ENCODE measurements at places on chromosomes 2 and 18.

DNA sequence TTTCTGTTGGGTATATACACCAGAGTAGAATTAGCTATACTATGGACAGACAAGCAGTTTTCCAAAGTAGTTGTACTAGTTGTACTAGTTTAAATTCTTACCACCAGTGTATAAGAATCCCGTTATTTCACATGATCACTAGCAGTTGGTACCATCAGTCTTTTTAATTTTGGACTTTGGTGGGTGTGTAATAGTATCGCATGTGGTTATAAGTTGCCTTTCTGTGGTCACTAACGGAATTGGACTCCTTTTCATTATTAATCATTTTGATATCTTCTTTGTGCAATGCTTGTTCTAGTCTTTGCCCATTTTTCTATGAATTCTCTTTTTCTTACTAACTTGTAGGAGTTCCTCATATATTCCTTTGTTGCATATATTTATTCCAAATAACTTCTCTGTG is 89.8 kb downstream of the ASXL2 start:
- DNase-seq = no peak

- peak; percentile 3 for DNase-seq
Observed at GRCh38 chr2:197309691-197310231, 819 bp downstream of the ANKRD44 start.

DNA sequence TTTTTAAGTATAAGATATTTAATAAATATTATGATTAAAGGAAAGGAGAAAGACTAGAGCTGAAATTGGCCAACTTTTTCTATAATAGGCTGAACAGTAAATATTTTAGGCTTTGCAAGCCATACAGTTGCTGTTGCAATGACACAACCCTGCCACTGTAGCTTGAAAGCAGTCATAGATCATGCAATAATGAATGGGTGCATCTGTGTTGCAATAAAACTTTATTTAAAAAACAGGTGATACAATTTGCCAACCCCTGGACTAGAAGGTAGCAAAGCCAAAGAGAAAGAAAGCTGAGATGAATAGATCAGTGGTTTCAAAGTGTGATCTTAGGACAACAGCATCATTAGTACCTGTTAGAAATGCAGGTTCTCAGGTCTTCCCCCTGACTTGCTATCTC is 219.1 kb downstream of the SETBP1 start:
- DNase-seq = no peak

DNA sequence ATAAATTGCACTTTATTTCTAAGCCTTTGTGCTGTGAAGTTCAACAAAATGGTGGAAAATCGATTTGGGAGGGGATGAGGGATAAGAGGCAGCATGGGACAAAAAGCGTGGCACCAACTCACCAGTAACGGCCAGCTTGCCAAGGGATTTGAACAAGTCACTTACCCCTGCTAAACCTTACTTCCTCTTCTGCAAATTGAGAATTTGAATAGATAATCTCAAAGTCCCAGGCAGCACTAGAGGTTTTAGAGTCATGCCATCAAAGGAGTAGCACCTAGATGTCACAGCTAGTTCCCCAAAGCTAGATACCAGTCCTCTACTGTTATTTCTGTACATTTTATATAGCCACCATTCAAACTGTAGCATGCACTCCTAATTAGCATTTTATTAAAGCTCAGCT is 83.7 kb upstream of the VRK2 start:
- DNase-seq = no peak

- no peak for DNase-seq
Observed at GRCh38 chr2:20427931-20428526, 18.8 kb upstream of the RHOB start.

DNA sequence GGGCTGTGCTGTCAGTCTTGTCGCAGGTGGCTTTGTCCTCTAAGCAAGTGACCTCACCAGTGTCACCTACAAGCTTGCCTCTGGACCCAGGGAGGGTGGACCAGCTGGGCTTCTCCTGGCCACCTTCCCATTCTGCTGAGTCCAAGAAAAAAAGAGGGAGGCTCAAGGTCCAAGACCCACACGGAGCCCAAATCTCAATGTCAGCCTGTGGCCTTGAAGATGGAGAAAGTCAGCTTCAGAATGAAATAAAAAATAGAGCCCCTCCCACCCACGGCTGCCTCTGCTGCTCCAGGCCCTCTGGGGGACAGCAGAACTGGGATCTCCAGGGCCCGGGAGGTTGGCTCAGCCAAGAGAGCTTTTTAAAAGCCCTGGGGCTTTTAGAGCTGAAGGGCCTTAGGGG is 145.9 kb downstream of the TNS1 start:
- DNase-seq = no peak

GRCh38 chr2:27810455-27810854 is 38.9 kb downstream of the MRPL33 start:
- DNase-seq = no peak

GRCh38 chr2:60540074-60540473 is 13.4 kb downstream of the BCL11A start:
- peak; percentile 26 for DNase-seq

DNA sequence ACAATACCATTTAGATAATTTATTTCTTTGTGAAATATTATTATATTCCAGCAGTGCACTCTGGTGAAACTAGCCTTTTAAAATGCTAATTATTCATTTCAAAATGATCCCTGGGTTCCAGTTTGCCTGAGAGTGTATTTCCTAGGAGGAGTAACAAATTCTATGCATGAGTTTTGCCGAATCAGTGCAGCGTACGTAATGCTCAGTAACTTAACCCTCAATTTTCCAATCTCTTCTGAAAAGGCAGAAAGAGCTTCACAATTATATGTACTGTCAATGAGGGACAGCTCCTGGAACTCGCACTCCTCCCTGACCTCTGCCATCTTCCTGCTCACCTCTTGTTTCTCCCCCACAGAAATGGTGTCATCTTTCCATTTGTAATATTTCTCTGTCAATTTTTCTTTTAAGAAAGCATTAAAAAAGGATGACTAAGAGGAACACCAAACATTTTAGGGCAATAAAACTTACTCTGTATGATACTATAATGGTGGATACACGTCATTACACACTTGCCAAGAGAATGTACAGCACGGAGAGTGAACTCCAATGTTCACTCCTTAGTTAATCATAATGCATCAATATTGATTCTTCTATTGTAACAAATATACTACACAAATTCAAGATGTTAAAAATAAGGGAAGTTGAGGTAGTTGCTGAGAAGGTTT is 25.7 kb upstream of the XIRP2 start:
- DNase-seq = no peak

DNA sequence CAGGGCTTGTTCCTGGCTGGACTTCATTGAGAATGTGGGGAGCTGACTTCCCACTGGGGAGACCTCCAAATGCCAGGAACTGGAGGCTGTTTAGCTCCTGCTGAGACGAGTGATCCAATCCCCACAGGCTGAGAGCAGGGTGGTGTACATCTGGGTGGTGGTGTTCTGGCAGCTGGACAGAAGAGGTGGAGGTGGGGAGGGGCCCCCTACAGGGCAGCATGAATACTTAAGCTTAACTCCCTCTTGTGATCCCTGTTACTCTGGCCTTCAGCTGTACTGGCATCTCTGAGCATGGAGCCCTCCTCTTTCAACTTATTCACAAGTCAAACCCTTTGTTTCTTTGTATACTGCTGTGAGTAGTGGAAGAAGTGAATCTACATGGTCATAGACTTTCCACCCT is 167.8 kb upstream of the LYPD1 start:
- no peak for DNase-seq

DNA sequence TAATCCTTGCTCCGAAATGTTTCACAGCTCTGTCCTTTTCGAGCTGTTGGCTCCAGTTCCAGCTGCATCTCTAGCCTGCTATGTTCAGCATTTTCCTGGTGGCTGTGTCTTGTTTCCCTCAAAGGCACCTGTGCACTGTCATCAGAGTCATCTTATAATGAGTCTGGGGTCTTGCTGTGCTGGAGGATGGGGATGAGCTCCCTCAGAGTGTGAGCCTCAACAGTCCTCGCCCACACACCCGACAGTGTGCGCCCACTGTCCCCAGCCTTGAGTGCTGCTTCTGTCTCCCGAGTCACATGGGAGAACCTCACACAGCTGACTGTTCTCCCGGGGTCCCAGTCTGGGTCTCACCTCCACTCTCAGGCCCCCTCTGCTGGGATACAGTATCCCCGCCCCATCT is 25.4 kb downstream of the SPP2 start:
- DNase-seq = no peak

GRCh38 chr2:121902171-121902591 is 146.7 kb downstream of the TSN start:
- DNase-seq = no peak

DNA sequence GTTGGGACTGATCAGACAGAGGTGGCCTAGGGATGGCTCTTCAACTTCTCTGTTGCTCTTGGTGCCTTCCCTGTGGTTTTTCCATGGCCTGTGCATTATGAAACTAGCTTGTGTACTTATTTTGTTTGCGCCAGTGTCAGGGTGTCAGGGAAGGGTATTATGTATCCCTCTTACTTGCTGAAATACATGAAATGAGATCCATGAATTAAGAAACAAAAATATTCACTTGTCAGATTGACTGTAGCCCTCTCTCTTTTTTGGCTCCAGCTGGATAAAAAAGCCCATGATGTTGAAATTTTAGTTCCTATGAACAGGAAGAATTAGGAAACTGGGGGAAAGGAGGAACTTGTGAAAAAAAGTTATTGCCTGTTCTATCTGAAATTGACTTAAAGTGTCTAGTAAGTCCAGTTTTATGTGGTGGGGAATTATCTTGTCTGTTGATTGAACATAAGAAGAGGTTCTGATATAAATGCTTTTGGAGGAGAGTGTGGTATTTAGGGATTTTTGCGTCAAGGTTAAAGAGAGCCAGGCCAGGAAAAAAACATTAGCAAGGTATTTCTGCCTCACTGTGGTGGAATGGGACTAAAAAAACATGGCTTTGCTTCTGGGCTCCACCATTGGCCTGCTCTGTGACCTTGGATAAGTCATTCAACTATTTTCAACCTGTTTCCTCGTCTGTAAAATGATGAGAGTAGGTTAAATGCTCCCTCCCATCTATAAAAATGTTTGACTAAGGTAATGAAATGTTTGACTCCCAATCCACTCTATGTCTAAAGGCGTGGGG is 12.0 kb downstream of the UGP2 start:
- no peak for DNase-seq

GRCh38 chr2:218622606-218623365 is 15.1 kb downstream of the PLCD4 start:
- no peak for DNase-seq

DNA sequence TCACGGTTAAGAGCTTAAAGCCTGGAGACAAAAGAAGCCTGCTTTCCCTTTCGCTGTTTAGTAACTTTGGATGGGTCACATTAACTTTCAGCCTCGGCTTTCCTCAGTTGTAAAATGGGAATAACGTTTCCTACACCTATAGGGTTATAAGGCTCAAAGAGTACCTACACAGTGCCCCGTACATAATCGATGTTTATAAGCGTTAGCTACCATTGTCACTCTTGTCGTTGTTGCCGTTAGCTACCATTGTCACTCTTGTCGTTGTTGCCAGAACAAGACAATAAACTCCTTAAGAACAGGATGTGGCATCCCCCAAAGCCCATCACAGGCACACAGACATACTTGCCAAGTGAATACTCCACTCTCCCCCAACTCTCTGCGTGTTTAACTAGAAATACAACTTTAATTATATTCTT is 901 bp upstream of the MFSD6 start:
- DNase-seq = peak; percentile 37

- DNase-seq = no peak
Observed at GRCh38 chr2:181393472-181393871, 63.7 kb upstream of the ITGA4 start.

DNA sequence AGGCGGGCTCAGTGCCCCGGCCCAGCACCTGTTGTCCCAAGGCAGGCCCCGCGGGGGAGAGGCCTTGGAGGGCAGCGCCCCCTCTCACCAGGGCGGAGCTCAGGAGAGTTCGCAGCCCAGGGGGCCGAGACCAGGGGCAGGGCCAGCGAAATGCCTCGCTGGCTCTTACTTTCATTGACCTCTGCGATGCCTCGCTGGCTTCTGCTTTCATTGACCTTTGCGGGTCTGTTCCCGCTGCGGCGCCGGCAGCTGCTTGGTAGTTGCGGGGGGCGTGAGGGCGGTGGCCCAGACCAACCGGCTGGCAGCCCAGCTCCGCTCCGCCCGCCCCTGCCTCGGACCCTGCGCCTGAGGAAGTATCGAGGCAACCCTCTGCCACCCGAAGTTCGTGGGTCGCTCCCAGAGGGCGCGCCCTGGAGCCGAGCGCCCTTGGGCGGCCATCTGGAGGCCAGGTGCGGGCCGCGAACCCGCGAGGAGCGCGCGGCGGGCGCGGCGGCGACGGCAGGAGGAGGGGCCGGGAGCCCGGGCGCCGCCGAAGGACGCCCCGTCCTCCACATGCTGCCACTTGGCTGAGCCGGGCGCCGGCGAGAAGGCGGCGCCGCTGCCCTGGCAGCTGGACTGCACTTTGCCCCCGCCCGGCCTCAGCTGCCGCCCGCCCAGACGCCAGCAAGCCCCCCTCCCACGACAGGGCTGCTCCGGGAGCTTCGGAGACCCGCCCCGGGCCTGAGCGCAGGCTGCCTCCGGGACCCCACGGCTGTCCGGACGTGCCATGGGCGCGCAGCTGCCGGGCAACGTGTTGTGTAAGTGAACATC is 118.0 kb upstream of the MSTN start:
- peak; percentile 52 for DNase-seq

DNA sequence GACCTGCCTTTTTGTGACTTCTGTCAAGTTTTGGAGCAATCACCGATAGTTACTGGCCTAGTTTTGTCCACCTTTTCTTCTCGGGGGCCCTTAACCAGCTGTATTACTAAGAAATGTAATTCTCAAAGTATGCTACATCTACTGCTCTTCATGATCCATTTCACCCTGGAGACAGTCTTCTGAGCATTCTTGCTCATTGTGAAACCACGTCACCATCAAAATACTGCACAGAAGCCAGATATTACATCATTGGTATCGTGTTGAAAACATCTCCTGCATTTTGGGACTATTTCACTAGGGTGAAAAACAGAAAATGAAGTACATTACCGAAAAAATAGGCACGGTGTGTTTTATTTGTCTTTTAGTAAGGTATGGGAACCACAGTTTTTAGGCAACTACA is 11.7 kb downstream of the LYPD6B start:
- no peak for DNase-seq

- DNase-seq = no peak
Observed at GRCh38 chr2:42849311-42849710, 56.9 kb upstream of the HAAO start.

DNA sequence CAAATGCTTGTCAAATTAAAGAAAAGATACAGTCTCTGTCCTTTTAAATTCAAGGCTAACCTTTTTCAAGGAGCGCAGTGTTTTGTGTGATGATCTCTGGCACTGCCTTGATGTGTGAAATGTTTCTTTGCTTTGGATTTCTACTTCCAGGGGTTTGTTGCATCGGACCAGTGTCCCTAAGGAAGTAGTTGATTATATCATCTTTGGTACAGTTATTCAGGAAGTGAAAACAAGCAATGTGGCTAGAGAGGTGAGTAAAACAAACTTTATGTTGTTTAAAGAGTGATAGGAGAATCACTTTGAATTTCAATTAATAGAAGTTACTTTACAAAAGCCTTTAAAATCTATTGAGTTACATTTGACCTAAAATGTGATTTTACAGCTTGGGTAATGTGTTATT is 28.8 kb downstream of the HADHB start:
- DNase-seq = no peak

Data from NCI-H1105 treated with DMSO at 0.1 percent for 48 hours (cell line).